ENCODE measurements at places on chromosomes 4 and X.

DNA sequence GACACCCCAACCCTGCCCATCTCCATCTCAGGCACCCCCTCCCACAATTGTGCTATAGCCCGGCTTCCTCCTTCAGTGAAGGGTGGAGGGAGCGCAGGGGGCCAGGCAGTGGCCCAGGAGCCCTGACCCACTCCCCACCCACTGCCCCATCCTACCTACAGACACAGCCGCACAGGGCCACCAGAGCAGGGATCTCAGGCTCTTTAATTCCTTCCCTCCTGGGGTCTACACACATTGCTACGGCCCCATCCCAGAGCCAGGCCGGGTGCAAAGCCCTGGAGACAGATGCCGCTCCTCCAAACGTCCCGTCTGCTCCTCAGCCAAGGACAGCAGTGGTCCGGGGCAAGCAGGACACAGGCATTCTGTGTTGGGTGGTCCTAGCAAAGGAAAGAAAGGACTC is 12.8 kb upstream of the DUSP9 start:
- DNase-seq, result no peak

GRCh38 chr4:161321706-161322105 is 842.1 kb downstream of the FSTL5 start:
- DNase-seq, result no peak

GRCh38 chrX:77953302-77953701 is 16.1 kb downstream of the PGAM4 start:
- no peak for DNase-seq

DNA sequence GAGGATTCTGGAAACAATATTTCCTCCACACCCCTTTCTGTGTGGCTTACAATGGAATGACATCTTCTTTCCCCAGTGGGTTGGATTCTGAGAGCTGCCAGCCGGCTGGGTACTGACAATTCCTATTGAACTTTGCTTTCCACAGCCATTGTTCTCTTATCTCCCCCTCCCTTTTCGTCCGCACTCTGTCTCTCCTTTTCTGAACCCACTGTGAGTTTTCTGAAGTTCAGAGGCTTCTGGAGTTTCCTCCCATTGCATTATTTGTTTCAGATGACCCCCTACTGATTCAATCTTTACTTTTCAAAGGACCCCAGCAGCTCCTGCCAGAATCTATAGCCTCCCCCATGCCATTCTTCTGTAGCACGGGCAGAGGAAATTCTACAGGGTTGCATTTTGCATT is 10.4 kb downstream of the SMPX start:
- DNase-seq, result no peak

DNA sequence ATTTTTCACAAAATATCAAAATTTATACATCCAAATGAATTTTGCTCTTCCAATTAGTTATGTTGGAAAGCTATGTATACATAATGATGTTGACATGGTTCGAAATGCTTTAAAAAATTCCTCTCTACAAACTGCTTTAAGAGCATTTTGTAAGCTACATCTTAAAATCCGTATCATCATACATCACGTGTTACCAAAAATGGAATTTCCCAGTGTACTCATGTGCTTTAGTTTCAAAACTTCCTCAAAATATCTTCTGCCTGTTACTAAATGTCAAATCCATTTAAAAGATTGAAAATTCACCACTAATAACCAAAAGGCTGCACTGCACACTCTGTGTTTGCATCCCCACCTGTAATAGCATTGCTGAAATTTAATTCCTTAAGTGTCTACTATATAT is 87.9 kb downstream of the WDFY3 start:
- no peak for DNase-seq

DNA sequence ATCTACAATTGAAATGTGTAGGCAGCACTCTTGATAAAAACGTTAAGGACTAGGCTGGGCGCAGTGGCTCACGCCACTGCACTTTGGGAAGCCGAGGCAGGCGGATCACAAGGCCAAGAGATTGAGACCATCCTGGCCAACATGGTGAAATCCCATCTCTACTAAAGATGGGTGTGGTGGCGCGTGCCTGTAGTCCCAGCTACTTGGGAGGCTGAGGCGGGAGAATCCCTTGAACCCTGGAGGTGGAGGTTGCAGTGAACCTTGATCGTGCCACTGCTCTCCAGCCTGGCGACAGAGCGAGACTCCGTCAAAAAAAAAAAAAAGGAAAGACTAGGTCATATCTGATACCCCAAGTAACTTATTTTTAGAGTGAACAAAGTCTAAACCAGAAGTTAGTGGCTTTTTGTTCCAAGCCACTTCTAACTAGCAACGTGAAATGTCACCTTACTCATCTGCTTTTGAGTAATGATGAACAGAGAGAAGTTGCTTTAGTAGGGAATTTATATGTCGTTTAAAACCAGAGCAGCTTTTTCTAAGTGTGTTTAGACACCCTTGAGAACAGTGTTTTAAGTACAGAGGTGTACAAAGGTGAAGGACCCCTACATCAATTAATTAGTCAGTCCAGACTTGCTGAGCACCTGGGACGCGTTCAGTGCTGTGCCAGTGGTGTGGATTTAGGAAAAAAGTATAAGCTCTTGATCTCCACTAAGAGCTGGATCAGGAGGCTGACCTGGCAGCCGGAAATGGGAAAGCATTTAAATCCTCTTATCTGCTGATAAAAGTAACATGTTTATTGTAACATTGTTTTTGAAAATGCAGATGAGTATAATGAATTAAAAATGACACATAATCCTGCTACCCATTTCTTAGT is 23.5 kb downstream of the SPRY1 start:
- DNase-seq, result no peak

DNA sequence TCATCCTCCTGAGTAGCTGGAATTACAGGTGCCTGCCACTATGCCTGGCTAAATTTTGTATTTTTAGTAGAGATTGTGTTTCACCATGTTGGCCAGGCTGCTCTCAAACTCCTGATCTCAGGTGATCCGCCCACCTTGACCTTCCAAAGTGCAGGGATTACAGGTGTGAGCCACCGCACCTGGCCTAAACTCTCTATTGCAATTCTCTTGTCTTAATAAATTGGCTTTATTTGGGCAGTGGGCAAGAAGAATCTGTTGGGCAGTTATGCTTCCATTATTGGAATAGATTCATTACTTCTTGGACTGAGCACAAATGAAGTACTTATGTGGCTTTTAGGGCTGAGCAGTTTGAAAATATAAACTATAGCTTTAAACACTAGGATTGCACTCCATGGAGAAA is 8.2 kb upstream of the GPAT3 start:
- DNase-seq, result no peak

DNA sequence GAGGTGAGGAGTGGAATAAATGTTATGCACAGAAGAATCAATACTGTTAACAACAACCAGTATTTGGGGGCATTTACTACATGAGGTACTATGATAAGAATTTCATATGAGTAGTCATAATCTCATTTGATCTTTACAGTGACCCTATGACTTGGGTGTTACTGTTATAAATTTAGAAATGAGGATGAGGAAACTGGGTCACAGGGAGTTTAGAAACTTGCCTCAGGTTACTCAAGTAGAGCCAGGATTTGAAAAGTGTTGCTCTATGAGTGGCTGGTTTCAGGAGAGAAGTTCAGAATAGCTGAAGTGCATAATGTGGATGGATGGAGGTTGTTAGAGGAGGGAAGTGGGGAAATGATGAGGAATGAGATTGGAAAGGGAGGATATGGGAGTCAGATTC is 16.6 kb upstream of the DDIT4L start:
- DNase-seq, result no peak

GRCh38 chr4:173509036-173510001 is 20.7 kb downstream of the HAND2 start:
- no peak for DNase-seq

DNA sequence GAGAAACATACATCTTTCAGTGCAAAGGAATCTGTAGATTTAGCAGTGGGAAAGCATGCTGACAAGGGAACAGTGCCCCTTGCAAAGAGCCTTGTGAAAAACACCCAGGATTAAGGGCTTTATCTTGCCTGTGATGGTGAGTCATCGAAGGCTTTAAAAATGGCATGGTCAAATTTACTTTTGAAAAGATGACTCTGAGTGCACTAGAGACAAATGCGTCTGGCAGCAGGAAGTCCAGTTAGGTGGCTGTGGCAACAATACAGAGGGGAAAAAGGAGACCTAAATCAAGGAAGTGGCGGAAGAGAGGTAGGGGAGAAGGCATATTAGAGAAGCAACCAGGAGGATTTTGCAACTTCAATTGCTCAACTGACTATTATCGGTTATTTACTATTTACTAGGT is 472.6 kb upstream of the CPEB2 start:
- no peak for DNase-seq

GRCh38 chr4:155684892-155685541 is 18.4 kb downstream of the GUCY1A1 start:
- no peak for DNase-seq

- no peak for DNase-seq
Observed at GRCh38 chr4:153485860-153486259, 19.7 kb downstream of the TMEM131L start.

GRCh38 chr4:1196421-1197183 is 24.2 kb upstream of the SPON2 start:
- DNase-seq, result no peak

- DNase-seq, result no peak
Observed at GRCh38 chr4:150090836-150091235, 12.6 kb downstream of the DCLK2 start.

DNA sequence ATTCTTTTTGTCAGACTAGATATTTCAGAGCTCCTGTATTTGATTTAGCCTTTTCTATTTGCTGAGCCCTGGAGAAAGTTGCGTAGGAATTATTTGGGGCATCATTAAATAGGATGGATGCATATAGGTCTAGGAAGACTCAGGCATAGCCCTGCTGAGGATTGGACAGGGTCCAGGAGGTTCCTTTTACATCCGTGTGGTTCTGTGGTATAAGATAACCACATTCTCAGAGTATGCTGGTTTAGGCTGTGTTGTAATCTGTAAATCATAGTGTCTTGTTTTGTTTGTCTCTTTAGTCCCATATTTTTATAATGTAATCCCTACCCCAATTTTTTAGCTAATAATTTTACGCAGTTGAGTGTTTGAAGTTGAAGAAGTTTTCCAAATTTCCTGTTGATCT is 513.7 kb downstream of the RPA4 start:
- DNase-seq, result no peak

DNA sequence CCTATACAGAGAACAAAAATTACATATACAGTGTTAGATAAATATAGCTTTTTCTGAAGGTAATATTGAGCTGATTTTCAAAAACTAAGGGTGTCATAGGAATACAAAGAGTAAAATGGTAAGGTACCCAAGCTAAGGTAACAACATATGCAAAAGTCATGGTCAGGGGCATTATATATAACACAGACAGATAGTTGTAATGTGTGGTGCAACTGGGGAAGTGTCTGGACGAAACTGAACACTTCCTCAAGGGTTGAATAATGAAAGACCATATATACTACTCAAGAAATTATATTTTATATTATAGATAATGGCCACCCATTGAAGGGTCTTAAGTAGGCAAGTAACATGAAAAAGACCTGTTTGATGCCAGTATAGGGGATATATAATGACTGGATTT is 262.1 kb upstream of the CXXC4 start:
- DNase-seq, result no peak

DNA sequence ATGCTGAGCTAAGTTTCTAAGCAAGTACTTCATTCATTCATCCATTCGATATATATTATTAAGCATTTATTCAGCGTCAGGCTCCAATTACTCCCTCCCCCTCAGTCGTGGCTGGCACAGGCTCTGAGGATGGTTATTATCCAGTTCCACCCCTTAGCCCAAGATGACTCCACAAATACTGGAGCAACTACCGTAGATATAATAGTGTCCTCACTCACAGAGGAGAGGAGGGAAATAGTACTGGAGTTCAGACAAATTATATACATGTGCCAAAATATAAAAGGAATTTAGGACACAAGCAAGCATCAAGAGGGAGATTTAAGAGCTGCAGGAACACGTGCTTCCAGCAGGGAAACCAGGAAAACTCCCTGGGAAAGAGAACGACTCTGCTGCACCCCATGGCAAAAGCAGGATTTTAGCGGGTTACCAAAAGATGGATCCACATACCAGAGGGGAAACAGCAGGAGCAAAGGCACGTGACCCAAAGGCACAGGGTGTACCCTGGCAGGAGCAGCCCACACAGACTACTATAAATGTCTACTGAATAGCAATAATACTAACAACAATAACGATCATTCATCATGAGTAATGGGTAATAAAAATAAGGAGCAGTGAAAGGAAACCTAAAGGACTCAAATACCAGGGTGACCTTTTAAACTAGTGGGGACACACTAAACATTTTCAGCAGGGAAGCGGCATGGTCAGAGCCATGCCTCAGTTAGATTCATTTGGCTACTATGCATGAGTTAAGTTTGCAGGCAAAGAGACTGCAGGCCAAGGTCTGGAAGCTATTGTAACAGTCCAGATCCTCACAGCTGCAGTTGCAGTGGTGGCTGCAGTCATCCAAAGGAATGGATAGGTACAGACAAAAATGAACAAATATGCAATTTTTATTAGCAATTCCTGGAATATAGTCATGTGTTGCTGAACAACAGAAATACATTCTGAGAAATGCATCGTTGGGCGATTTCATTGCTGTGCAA is 153.7 kb downstream of the APBB2 start:
- DNase-seq, result no peak
